Lower lobe of right lung (tissue), 2 donors: ENCODE measurements at places on chromosomes 4 and X. TPM values are rescaled to one million over a fixed set of nuclear protein-coding genes. Genes with fewer than 3 reads are reported as not detected.
A peak's percentile ranks its signal among the peaks of the same experiment; 100 is the strongest.

- peaks cover 12% of the 10 kb centered on the region for H3K36me3 ChIP-seq
- DNase-seq = no peak
- no peaks in the 10 kb centered on the region for H3K4me1 ChIP-seq
- no peak overlapping the region for H3K27ac ChIP-seq
- no peaks in the 10 kb centered on the region for H3K27me3 ChIP-seq
These were observed 34.0 kb downstream of the SLC9A6 start for GRCh38 chrX:136019226-136019625.

GRCh38 chr4:158535130-158535614, 13.5 kb downstream of the RXFP1 start:
- no peaks in the 10 kb centered on the region for H3K36me3 ChIP-seq
- H3K27ac ChIP-seq = no peak overlapping the region
- no peaks in the 10 kb centered on the region for H3K27me3 ChIP-seq
- H3K4me1 ChIP-seq = peaks cover 5% of the 10 kb centered on the region
- no peak overlapping the region for H3K4me3 ChIP-seq

DNA sequence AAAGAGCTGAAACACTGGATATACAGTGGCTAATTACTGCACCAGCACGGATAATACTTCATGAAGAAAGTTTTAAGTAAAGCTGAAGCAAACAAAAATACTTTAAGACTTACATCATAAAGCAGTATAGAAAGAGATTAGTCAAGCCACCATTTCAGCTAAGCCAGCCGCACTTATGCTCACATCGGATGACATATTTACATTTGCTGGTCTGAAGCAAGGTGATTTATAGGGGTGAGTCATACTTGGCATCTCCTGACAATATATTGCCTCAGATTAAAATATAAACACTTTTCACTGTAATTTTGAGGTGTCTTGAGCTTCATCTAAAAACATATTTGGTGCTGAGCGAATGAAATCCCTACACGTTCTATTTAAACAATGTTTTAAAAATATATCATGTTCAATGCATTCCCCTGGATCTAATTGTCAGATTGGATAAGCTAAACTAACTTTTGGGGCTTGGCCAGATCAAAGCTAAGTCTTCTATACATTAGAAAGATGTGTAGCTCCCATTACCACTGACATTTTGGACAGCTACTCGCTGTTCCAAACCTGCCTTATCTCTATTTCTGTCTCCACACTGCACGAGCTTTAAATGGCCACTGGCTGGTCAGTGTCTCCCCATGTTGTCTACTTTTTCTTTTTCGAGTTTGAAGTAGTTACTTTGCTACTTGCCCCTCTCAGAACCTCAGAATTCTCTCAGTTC, 103.2 kb downstream of the VCX2 start:
- H3K4me1 ChIP-seq = no peaks in the 10 kb centered on the region
- H3K27me3 ChIP-seq = no peaks in the 10 kb centered on the region
- no peak overlapping the region for H3K27ac ChIP-seq
- H3K4me3 ChIP-seq = no peak overlapping the region
- no peaks in the 10 kb centered on the region for H3K36me3 ChIP-seq

DNA sequence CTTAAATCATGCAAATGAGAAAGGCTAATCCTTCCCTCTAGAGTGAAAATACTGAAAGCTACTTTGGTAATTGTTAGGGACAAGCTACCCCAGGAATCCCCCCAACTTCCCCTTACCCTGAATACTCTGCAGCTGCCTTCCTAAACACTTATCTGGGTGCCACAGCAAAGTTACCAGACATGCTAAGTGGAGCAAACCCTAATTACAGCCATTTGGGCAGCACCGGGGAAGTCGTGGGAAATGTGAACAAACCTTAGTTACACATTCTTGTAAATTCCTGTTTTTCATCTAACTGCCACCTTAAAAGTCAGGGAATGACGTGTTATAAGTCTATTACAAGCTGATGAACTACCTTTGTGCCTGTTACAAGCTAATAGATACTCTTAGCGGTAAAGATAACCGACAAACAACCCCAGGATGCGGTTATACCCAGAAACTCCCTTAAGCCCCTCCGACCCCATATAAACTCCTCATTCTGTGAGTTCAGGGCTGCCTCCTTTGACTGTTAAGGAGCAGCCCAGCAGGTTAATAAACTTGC, 66.0 kb upstream of the PLAC8 start:
- H3K4me3 ChIP-seq = no peak overlapping the region
- no peaks in the 10 kb centered on the region for H3K27me3 ChIP-seq
- no peak overlapping the region for H3K27ac ChIP-seq
- H3K36me3 ChIP-seq = no peaks in the 10 kb centered on the region

GRCh38 chrX:68681443-68681941, 34.0 kb downstream of the STARD8 start:
- H3K27me3 ChIP-seq = no peaks in the 10 kb centered on the region
- no peak for DNase-seq
- H3K4me1 ChIP-seq = peaks cover 24% of the 10 kb centered on the region
- no peak overlapping the region for H3K27ac ChIP-seq
- H3K4me3 ChIP-seq = no peak overlapping the region

- H3K27ac ChIP-seq = no peak overlapping the region
- DNase-seq = no peak
- H3K4me1 ChIP-seq = peaks cover 5% of the 10 kb centered on the region
These were observed 159.3 kb downstream of the SH3KBP1 start for GRCh38 chrX:19727887-19728648.

Gene ADRA2C
- total RNA-seq = 2.5 TPM

DNA sequence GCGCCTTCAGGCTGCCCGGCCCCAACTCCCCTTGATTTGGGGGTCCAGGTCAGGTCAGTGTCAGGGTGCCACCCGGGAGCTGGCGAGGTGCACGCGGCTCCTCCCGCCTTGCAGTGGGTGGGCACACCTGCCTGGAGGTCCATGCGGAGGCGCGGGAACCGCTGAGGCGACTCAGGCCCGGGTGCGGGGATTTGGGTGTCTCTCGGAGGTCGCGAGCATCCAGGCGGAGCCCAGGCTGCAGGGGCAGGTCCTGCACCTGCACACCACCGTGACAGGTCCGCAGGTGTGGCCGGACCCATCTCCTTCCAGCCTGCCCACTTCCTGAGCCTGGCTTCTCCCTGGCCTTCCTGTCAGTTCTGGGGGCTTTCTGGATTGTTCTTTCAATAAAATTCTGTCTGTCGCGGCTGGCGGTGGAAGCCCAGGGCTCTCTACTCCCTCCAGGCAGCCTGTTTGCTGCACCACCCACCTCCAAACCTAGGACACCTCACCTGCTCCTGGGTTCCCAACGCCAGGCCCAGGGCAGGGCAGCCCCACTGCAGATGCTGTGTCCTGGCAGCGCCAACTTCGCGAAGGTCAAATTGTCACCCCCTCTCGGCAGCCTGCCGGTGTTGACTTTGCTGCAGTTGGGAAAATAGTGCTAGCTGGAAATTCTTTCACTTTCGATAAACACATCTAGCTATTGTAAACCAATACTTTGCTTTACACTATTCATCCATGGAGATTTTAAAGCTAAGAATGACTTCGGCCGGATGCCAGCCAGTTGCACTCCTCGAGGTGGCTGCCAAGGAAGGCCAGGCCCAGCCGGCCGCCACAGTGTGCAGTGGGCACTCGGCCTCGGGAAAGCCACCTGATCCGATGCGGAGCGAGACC, 35.9 kb downstream of the FGFRL1 start:
- no peaks in the 10 kb centered on the region for H3K36me3 ChIP-seq
- peak overlapping the region; percentile 33 for H3K4me3 ChIP-seq
- H3K27me3 ChIP-seq = peaks cover 45% of the 10 kb centered on the region

GRCh38 chr4:7894098-7894676, 45.5 kb downstream of the AFAP1 start:
- H3K36me3 ChIP-seq = no peaks in the 10 kb centered on the region
- no peak overlapping the region for H3K4me3 ChIP-seq
- H3K4me1 ChIP-seq = peaks cover 13% of the 10 kb centered on the region
- H3K27ac ChIP-seq = no peak overlapping the region
- no peak for DNase-seq

DNA sequence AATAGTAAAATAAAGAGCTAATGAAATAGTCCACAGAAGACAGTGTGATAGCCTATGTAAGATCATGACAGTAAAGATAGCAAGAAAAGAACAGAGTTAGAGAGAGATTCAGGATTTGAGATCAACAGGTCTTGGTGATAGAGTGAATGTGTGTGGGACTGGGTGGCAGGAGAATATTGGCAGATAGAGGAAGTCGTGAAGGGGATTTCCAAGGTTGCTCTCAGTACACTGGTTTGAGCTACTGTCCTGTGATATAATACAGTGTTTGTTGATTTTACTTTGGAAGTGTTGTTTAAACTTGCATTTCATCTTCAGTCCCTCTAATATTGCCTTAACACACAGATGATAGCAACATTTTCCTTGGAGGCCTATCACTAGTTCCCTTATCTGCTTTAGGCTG, 44.1 kb downstream of the DTHD1 start:
- H3K36me3 ChIP-seq = no peaks in the 10 kb centered on the region
- DNase-seq = no peak

GRCh38 chrX:14050709-14051108, 21.0 kb upstream of the GEMIN8 start:
- no peak overlapping the region for H3K4me3 ChIP-seq
- no peaks in the 10 kb centered on the region for H3K36me3 ChIP-seq
- no peaks in the 10 kb centered on the region for H3K4me1 ChIP-seq
- H3K27me3 ChIP-seq = no peaks in the 10 kb centered on the region
